ENCODE measurements at places on chromosomes 5 and 9.

DNA sequence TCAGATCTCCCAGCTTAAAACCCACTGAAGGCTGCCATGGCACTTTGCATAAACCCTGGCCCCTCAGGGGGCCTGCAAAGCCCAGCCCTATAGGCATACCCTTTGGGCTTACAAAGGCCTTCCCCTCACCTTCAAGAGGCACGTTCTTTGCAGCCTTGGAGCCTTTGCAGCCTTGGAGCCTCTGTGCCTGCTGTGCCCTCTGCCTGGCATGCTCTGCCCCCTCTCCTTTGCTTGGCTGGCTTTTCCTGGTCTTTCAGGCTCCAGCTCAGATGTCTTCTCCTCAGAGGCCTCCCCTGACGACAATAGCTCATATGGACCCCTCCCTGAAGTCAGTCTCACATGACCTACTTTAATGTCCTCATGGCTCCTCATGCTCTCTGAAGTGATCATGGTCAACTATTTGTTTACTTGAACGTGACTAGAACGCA, 60.3 kb downstream of the CXXC5 start:
- DNase-seq, result no peak

GRCh38 chr9:21730899-21731298, 71.5 kb upstream of the MTAP start:
- DNase-seq, result no peak

GRCh38 chr9:87071473-87071872, 124.2 kb upstream of the GAS1 start:
- no peak for DNase-seq

- no peak for DNase-seq
These were observed 989.6 kb upstream of the ARRDC3 start for GRCh38 chr5:92372766-92373165.

GRCh38 chr5:170444181-170444580, 55.0 kb upstream of the KCNMB1 start:
- no peak for DNase-seq

GRCh38 chr9:98504298-98505282, 204.1 kb downstream of the GABBR2 start:
- DNase-seq, result no peak

- no peak for DNase-seq
These were observed 333.7 kb downstream of the CWC27 start for GRCh38 chr5:65102371-65102975.

DNA sequence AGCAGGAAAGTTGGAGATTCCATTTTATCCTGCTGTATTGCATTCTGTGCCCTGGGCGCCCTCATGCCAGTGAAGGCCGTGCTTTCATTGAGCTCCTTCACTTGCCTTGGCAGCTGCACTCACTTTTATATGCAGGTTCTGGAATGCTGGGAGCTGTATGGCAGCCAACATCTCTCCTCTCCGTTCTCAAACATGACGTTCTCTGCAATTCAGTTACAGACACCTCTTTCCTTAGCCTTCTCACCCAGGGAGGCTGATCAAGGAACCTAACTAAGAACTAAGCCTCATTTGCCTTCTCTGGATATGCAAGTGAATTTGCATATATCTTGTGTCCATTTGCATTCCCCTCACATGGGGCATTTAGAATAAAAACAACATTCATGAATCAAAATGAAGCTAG, 29.4 kb upstream of the PURA start:
- DNase-seq, result no peak

DNA sequence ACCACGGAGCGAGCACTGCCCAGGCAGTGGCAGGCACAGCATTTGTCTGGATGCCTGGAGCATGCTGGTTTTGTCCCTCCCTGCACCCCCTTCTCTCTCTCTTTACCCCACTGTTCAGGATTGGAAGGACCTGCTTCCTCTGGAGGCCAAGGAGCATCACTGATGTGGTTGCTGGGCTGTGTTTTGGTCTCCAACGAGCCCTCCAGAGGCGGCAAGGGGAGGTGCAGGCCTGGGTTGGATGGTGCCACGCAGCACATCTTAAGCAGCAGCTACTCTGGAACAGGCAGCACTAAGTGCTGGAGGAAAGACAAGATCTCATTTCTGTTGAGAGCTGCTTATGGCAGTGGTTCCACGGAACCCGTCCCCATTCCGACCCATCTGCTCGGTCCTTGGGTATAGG, 139.6 kb downstream of the CMYA5 start:
- DNase-seq, result no peak

GRCh38 chr5:107805824-107806223, 135.1 kb upstream of the EFNA5 start:
- DNase-seq, result no peak

- DNase-seq, result no peak
These were observed 87.0 kb downstream of the SLF1 start for GRCh38 chr5:94705427-94705826.

- DNase-seq, result no peak
These were observed 186.0 kb downstream of the PAX5 start for GRCh38 chr9:36847781-36848673.

GRCh38 chr9:5274770-5275169, 29.7 kb downstream of the RLN2 start:
- no peak for DNase-seq

DNA sequence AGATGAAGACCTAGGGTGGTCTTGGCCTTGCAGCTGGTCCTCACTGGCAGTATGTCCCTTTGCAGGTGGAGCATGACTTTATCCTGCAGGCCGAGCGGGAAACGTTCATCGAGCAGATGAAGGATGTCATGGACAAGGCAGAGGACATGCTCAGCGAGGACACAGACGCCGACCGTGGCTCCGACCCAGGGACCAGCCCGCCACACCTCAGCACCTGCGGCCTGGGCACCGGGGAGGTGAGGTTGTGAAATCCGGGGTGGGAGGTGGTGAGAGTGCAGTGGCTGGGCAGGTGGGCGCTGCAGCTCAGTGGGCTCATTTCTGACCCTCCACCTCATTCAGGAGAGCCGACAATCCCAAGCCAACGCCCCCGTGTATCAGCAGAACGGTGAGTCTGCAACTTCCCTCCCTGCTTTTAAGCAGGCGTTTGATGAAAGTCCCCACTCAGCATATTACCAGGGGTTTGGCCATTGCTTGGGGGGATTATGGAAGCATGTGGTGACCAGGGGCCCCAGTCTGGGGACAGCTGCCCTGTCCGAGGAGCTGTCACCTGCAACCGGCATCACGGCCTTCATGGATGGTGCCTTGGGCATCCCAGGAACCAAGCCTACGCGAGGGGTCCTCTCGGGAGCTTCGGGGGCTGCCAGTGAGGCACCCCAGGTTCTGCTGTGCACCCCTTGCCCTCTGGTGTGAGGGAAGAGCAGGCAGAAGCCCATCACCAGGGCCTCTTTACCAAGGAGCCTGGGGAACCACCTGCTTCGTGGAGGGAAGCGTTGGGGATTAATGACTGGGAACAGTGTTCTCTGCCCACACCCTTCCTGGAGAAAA, 84.0 kb downstream of the WNK2 start:
- DNase-seq, result no peak

DNA sequence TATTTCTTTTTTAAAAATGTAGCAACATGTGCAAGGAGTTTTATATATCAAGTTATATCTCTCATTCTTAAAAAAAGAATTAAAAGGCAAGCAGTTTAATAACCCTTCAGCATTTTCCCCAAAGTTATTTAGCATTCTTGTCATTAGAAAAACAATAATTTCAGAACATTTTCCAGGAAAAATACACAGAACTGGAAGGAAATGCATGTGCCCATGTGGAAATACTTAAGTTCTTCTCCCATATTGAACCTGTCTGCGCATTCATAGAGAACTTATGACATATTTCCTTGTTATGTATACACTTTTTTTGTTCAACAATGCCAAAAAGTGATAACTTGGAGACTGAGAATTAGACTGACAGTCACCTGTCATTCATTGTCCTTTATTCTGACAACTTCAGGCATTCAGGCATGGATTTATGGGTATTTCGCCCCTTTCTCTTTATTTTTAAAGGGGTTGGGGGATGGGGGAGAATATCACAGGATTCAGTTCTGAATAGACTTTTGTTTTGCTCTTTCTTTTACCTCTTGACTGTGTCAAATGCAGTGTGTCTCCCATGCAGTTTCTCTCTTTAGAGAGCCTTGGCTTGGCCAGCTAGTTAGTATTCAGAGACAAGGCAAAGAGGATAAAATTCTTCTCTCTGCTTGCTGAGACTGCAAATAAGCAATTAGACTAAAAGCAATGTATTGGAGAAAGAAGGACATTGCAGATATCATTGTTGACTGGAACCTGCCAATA, 701.0 kb downstream of the NR2F1-AS1 start:
- no peak for DNase-seq

GRCh38 chr5:144002876-144003275, 167.6 kb downstream of the YIPF5 start:
- no peak for DNase-seq

- DNase-seq, result no peak
These were observed 33.7 kb upstream of the ADRB2 start for GRCh38 chr5:148792744-148793143.

DNA sequence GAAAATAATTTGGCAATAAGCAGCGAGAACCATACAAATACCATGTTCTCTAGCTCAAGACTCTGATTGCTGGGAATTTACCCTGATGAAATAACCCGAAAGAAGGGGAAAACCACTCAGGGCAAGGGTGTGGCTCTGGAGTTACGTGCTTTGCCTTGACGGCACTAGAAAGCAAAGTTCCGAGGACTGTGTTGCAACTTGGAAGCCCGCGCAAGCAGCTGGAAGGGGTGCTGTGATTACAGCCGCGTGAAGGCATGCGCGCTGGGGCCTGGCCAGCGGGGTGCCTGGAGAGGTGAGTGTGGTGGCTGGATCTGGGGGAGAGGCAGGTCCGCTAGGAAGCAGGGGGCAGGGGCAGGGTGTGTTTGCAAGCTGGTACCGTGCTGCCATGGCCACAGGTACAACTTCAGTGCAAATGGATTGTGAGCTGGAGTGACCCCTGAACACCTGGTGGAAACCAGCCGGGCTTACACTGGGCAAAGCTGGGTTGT, 52.6 kb upstream of the CNOT6 start:
- no peak for DNase-seq

GRCh38 chr5:11224436-11225187, 463.6 kb upstream of the DAP start:
- no peak for DNase-seq

DNA sequence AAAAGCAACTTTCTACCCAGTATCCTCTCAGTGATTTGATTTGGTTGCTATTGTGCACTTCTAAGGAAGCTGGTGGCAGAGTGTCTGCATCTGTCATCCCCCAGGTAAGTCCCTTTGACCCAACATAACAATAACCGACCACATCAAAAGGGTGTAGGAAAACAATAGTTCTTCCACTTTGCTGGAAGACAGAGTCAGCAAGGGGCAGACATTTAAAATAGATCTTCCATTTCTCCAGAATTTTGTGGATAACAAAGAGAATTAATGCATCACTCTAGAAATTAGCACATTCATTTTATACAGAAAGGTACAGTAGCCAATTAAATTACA, 177.5 kb downstream of the EBF1 start:
- no peak for DNase-seq

DNA sequence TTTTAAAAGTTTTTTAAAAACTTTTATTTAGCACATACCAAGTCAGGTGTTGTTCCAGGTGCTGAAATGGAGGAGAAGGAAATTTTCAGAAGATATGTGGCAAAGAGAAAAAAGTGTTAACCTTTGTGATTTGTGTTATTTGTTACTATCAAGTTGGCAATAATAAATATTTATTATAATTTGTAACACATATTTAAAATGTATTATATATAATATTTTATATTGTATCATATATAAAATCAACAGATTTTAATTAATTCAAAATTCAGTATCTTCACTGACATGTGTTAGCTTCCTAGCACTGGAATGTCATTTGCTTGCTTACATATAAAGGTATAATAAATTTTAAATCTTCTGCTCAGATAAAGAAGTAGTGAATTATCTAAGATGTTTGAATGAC, 71.5 kb downstream of the STK32A start:
- no peak for DNase-seq

DNA sequence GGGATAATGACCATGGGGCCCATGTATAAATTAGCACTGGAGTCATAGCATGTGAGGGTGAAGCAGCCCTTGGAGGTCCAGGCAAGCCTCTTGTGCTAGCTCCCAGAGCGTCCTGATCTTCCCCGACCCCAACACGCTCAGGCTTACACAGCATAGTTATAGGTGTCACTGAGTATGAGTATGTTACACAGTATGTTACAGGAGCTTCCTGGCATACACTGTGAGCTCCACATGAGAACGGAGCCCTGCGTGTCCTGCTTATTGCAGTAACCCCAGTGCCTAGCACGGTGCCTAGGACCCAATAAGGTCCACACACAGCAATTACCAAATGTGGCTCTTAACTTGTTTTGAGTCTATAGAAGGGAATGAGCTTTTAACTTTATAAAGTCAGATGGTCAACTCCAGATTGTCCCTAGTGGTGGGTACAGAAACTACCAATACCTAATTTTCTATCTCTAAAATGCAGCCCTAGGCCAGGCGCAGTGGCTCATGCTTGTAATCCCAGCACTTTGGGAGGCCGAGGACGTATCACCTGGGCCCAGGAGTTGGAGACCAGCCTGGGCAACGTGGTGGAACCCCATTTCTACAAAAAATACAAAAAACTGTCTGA, 64.1 kb downstream of the PLAC8L1 start:
- no peak for DNase-seq

DNA sequence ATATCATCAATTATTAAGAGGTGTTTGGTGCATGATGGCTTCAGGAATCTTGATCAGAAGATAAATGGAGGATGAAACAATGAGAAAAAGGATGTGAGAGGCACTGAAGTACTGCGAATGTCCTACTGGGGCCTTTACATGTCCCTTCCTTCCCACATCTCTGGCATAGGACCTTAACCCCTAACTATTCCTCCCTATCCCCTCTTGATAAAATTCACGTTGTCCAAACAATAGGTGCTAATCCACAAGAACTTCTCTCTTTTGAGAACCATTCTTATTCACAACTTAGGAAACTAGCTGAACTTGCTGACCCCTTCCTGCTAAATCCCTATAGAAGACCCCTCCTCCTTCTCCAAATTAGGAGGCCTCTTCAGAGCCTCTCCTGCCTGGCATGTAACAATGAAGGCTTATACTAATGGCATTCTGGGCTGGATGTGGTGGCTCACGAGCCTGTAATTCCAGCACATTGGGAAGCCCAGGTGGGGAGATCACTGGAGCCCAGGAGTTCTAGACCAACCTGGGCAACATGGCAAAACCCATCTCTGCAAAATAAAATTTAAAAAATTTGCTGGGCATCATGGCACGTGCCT, 276.5 kb upstream of the SMARCA2 start:
- no peak for DNase-seq

- no peak for DNase-seq
These were observed 166.4 kb downstream of the CDH6 start for GRCh38 chr5:31359839-31360238.

GRCh38 chr5:102789469-102789868, 34.4 kb downstream of the PAM start:
- no peak for DNase-seq

All from CD4-positive, alpha-beta memory T cell (primary cell).